ENCODE measurements at places on chromosomes 16 and 17.
A peak's percentile ranks its signal among the peaks of the same experiment; 100 is the strongest.

- DNase-seq: no peak
Measured at GRCh38 chr17:44907729-44908470, 7.4 kb downstream of the GFAP start.

GRCh38 chr17:10879190-10879836 is 41.4 kb upstream of the PIRT start:
- no peak for DNase-seq

- DNase-seq: no peak
Measured at GRCh38 chr17:70127221-70127873, 42.0 kb upstream of the KCNJ2 start.

DNA sequence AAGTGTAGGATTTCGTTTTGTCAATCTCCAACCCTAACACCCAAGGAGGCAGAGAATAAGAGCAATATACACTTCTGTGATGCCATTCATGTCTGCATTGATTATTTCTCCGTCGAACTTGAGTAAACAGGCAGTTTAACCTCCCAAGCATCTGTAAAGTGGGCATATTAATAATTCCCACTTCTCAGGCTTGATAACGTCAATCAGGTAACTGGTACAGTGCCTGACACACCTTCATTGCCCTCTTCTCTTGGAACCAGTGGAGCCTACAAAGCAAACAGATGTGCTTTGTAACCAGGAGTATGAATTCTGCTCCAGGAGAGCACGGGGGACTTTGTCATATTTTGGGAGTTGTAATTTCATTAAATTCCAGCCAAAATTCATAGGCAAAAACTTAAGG is 32.5 kb upstream of the PLCG2 start:
- DNase-seq: no peak

- DNase-seq: peak; percentile 70
Measured at GRCh38 chr17:55513885-55514590, 2.8 kb upstream of the SMIM36 start.

GRCh38 chr16:61195006-61195405 is 841.2 kb downstream of the CDH8 start:
- no peak for DNase-seq

DNA sequence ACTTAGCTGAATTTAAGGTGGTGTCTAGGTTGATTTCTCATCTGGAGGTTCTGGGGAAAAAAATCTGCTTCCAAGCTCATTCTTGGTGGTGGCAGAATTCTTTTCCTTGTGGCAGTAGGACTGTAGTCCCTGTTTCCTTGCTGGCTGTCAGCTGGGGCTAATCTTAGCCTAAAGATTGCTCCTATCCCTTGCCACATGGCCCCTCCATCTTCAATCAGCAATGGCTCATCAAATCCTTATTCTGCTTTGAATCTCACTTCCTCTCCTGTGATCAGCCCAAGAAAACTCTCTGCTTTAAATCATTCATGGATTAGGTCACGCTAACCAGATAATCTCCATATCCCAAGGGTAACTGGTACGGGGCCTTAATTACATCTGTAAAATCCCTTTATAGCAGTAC is 6.6 kb downstream of the FAM20A start:
- DNase-seq: no peak

DNA sequence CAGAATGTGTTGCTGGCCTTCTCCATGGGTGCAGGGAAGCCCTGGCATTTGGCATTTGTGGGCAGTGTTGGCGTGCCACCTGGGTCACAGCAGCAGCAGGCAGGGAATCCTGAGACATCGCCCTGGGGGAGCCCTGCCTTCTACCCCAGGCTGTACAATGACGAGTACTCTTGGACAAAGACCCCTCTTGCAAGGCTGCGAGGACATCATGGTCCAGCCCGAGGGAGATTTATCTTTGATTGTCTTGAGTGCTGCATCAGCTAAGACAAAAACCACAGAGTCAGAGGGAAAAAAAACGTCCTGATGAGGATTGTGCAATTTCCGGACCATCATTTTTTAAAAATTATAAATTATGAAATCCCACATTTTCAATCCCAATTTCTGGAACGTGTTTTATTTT is 3.7 kb downstream of the CRISPLD2 start:
- DNase-seq: no peak

- DNase-seq: no peak
Measured at GRCh38 chr17:33653399-33653788, 360.3 kb upstream of the ASIC2 start.

DNA sequence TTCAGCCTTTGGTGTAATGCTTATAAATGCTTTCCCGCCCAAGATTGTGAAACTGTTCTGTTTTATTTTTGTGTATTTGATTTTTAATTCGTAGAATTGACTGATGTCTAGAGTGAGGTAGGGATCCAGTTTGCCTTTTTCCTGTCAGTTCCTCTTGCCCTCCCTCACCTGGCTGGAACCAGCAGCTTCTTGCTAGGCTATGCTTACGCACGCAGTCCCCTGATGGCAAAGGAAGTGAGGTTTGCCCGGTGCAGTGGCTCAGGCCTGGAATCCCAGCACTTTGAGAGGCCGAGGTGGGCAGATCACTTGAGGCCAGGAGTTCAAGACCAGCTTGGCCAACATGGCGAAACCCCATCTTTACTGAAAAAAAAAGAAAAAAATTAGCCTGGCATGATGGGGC is 51.9 kb downstream of the RAB11FIP4 start:
- DNase-seq: no peak

GRCh38 chr16:87951552-87952538 is 611 bp downstream of the BANP start:
- DNase-seq: no peak

DNA sequence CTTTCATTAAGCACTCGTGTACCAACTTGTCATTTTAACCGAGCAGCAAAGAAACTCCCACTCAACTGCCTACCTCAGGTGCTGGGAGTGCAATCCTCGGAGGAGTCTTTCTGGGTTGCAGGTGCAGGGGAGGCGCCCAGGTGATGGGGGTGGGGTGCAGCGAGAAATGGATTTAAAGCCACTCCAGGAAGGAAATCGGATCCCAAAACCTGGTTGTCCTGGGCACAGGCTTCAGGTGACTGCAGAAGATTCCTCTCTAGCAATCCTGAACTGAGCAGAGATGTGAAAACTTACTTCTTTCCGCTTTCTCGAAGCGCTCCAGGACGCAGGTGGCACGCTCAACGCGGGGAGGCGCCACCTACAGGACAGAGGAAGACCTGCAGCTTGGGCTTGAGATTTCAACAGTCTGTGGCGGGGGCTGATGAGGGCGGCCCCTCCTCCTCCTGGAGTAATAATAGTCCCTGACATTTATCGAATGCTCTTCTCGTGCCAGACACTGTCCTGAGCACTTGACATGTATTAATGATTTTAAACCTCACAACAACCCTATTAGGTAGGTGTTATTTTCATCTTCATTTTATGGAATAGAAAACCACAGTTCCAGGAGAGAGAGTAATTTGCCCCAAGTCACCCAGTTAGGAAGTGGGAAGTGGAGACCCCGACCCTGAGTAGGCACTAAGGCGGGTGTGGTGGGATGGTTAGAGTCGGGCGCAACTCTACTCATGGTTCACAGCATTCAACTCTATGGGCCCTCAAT is 27.2 kb upstream of the SKAP1 start:
- peak; percentile 61 for DNase-seq

DNA sequence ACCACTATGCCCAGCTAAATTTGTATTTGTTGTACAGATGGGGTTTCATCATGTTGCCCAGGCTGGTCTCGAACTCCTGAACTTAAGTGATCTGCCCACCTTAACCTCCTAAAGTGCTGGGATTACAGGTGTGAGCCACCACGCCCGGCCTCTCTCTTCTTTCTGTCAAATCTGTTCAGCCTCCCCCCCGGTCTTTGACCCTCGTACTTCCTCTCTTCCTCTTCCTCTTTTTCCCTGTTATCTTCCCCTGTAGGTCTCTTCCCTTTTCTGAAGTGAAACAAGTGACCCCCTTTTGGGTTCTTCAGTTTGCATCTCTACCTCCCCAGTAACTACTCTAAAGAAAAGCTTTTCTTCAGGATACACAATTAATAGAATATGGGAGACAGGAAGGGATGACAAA is 31.7 kb upstream of the DHX40 start:
- DNase-seq: no peak

DNA sequence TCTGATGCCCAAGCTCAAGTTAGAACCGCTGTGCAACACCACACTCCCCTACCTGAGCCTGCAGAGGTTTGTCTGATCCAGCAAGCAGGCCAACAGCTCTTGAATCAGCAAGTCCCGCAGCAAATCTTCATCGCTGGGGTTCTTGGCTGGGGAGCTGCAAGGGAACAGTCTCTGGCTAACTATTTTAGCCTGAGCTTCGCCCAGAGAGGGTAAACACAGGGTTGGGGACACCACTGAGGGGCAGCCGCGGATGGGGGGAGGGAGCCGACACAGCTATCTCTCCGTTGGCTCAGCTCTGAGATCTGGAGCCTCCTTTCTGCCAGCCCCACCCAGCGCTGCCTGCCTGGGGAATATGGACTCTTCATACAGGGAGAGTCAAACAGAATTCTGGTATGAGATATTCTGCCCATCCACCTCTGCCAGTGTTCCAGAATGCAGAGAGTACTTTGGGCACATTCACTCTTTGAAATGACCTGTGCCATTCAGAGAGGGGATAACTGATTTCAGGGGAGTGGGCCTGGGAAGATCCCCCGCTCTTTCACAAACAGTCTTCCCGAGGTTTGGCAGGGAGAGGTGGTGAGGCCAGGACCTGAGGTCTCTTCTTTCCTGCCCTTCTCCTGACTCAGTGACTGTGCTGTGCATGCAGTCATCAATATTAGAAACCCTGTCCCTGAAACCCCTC is 7.4 kb downstream of the GIP start:
- DNase-seq: no peak

DNA sequence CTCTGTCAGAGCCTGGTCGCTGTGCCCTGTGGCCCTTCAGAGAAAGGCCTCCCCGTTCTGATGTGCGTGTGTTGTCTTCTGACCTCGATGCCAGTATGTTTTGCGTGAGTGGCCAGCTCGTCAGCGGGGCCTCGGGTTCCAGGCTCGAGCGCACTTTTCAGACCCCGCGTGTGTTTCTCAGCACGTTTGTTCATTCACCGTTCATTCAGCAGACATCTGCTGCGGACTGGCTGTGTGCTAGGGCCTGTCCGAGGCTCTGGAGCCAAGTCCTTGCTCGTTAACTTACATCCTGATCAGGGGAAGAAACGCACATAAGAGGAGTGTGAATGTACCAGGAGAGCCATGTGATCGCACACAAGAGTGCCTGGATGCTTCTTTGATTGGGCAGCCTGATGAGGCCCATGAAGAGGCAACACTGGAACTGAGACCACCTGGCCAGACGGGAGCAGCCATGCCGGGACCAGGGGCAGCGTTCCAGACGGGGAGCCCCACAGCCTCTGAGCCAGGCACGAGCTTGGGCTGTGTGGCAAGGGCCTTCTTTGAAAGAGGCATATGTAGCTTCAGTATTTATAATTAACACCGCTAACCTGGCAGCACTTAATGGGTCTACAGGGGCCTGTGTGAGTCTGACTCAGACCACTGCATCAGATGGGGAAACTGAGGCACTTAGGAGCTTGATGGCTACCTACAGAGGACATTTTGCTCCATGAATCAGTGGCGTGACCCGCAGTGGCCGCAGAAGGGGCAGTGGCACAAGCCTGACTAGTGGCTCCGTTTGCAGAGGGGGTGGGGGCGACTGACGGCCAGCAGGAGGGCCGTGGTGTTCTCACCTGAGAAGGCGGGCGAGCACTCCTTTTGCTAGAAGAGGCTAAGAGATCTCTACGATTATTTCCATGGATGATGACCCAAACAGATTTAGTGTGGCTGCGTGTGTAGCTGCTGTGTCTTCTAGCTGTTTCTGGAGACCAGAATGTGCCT is 187.9 kb upstream of the CHMP6 start:
- no peak for DNase-seq

DNA sequence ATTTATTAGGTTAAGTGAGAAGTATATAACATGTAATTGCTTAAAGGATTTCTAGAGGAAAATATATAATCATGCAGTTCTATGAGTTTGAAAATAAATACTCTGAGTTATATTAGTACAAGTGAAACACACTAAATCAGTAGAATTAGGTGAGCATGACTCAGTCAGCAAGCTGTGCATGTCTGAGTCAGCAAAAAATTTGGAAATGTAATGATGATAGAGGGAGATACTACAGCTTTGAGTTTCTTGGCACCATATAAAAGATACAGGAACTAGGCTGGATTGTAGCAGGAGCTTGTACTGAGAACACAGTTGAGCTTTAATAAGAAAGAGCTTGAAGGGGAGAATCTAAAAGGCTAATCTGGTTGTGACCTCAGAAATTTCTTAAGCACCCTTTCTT is 1224.6 kb downstream of the CDH8 start:
- no peak for DNase-seq

- no peak for DNase-seq
Measured at GRCh38 chr16:10614685-10615084, 34.3 kb upstream of the EMP2 start.

DNA sequence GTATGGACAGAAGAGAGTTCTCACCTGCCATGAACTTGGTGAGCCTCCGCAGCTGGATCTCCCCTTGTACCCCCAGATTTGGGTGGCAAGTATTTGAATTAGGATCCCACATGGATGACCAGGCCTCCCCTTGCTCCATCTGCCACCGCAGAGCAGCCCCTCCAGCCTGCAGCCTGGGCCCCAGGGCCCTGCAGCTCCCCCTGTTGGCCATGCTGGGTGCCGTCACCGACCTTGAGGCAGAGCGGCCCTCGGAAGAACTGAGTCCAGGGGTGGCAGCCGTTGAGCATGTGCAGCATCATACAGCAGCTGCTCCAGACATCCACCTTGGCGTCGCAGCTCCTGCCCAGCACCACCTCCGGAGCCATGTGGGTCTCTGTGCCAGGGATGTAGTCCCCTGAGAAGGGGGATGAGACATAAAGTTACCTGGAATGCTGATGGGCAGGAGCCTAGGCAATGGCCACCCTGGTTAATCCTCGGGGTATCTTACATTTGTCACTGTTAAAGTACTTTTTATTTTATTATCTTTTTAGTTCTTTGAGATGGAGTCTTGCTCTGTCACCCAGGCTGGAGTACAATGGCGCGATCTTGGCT is 9.0 kb upstream of the SPATA32 start:
- no peak for DNase-seq

DNA sequence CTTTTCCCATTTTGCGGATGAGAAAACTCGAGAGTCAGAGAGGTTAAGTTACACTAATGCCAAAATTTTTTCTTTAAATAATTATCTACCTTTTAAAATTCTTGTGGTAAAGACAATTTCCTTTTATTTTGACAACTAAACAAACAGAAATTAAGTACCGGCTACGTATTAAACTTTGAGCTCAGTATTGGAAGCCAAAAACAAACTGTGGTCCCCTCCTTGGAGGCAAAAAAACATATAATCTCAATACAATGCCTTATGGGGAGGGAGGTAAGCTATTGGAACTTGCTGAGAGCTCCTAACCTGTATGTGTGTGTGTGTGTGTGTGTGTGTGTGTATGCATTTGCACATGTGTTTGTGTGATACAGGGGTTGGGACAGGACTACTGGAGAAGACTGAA is 2.2 kb downstream of the KRTAP2-4 start:
- DNase-seq: no peak

All from H4 (cell line).